ENCODE measurements at places on chromosomes 16 and 17.

DNA sequence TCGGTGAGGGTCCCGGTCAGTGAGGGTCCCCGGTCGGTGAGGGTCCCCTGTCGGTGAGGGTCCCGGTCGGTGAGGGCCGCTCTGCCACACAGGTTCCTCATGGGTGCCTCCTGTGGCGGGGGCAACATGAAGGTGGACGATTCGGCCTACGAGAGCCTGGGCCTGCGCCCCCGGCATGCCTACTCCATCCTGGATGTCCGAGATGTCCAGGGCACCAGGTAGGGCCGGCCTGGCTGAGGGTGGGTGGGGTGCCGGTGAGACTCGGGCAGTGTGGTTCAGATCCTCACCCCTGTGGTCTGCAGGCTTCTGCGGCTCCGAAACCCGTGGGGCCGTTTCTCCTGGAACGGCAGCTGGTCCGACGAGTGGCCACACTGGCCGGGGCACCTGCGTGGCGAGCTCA lies 9.0 kb upstream of the PRR35 start:
- DNase-seq: no peak

GRCh38 chr16:60204181-60204580 lies 1470.1 kb upstream of the GOT2 start:
- DNase-seq: no peak

GRCh38 chr17:40497695-40498094 lies 3.7 kb downstream of the TNS4 start:
- DNase-seq: no peak

- DNase-seq: no peak
These were observed 787 bp downstream of the AMDHD2 start for GRCh38 chr16:2520784-2521531.

GRCh38 chr17:75764711-75765421 lies at the start of gene GALK1:
Gene GALK1, minus strand, starts transcription at chr17:75765192. Its CDS starts 56 bp downstream, at chr17:75765136.
- DNase-seq: peak; percentile 19

DNA sequence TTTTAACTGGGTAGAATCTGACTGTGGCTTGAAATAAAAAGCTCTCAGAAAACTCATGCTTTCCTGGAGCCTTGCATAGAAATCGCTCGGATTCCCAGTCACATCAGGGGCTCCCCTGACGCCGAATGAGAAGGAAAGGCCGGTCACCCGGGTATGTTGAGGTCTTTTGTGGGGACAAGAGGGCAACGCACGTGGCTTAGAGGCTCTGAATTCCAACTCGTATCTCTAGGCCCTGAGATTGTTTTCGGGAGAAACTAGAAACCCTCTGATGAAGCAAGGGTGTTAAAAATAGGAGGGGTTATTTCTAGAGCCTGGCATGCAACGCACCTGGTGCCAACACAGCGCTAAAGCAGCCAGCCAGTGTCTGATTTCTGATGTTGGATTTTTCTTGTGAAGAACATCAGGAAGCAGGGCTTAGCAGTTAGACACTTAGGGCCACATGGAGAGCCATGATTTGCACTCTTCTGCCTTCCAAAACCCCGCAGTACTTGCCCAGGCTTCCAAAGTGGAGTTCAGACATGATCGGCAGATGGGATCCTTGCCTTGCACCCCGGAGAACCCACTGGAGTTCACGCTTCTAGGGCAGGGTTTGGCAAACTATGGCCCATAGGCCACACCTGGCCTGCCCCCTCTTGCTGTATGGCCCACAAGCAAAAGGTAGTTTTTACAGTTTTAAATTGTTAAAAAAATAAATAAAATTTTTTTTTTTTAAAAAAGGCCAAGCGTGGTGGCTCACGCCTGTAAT lies 12.6 kb downstream of the CACNG1 start:
- DNase-seq: no peak

DNA sequence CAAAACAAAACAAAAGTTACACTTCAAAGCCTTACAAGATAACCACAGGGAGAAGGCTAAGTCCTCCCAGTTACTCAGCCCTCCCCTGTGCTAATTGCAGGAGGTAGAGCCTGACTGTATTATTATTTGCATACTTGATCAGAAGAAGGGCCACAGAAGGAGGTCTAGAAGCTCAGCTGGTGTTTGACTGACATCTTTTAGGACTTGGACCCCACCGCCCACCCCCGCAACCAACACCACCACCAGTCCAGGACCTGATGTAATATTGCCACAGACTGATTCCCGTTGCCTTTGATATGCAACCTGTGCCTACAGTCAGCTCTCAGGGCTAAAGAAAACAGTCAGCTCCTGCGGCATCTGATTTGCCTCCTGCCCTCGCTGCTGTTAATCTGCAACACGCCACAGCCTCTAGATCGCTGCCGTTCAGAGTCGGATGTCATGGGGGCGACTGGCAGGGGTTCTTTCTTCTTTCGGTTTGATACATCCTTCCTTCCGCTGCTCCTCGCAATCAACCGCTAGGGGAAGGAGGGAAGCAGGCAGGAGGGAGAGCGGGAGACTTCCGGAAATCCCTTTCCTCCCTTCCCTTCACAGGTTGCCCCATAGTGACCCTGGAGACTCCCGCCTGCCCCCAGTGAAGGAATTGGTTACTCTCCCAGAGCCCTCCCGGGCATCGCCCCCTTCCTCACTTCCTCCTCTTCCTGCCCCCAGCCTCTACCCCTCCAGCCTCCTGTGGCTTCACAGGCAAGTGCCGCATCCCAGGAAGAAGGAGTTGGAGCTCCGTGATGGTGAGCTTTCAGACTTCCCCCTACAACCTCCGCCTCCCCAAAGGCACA lies 90.5 kb upstream of the SOX9 start:
- DNase-seq: peak; percentile 75

DNA sequence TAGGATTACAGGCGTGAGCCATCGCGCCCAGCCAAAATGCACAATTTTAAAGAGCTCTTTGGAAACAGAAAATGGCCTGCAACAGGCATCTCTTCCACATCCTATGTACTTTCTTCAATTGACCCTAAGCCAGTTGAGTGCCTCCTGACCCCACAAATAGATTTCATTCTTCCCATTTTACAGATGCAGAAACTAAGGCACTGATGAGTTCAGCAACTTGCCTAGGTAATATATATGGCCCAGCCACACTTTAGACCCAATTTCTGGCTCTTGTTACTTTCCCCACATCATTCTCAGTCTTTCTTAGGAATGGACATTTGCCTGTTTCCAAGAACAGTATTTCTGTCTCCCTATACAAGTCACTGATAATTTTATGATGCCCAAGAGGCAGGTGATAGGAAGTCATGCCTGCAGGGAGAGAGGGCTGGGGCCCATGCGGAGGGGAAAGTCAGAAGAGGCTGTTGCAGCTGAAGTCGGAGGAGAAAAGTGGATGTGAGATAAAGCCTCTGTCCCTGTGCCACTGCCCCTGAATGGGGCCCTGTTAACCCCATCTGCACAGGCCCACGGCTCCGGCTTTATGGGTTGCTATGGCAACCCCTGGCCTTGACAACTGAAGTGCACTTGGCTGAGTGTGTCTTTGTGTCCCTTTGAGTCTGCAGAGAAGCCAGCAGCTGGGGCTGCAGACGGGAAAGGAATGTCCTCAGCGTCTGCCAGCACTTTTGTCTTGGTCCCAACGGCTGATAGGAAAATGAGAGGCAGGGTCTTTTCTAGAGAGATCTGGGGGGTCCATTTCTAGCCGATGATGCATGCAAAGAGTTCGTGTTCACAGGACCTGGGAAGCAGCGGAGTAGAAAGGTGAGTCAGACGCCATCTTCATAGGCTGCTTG lies 45.9 kb downstream of the ABAT start:
- peak; percentile 58 for DNase-seq

DNA sequence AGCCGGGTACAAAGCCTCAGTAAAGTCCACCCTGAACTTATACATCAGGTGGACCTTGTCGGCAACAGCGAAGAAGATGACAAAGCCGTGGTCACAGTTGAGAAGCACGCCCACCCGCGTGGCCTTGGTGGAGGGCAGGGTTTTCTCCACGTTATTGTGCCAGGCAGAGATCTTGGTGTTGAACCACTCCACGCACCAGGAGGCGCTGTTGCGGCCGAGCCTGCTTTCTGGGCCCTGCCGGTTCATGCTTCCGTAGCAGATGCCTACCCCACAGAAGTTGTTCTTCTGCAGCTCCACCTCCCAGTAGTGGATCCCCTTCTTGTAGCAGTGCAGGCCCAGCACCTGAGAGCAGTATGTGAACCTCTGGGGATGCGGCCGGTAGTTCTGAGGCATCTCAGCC lies 22.1 kb downstream of the TRIM25 start:
- no peak for DNase-seq

DNA sequence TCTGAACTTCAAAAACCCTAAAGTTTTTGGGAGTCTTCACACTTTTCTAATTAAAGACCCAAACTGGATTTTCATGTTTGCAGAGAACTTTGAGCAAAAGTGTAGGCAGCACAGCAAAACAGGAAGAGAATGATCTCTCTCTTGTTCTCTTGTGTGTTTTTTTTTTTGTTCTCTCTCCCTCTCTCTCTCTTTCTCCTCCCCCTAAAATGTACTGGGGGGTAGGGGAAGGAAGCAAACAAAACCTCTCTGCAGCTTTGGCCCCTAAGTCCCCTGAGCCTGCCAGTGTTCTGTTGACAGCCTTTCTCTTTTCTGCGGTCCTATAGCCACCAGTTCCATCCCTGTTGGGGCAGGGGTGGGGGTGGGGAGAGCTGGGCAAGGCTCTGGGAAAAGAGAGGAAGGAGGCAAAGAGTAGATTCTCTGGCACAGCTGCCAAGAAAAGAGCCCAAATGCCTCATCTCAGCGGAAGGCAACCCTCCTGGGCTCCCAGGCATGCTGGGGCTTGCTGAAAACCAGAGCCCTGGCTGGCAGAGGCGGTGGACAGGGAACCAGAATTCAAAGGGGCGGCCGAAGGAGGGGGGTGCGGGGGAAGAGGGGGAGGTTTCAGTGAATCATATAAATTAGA lies 295.3 kb downstream of the SOX9 start:
- peak; percentile 53 for DNase-seq

DNA sequence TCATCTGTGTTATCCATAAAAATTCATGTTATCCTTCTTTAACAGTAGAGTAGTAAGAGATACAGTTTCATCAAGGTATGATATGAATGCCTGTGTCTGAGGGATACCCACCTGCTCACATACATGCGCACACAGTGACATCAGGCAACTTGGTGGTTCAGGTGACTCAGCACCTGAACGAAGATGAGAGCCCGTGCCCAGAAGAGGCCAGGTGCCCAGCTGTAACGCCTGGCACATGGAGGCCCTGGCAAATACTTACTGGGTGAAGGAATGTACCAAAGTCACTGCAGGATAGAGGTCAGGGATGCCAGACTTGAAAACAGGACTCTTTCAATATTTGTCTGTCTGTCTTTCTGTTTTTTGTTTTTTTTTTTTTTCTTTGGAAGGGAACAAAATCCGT lies 72.6 kb upstream of the LGALS9 start:
- DNase-seq: no peak

- DNase-seq: no peak
These were observed 37.4 kb downstream of the CCDC57 start for GRCh38 chr17:82175201-82175600.

All from NCI-H526 treated with DMSO at 0.1 percent for 48 hours (cell line).